ENCODE measurements at places on chromosomes 7 and 10.

- no peak for DNase-seq
These were observed 326.9 kb downstream of the GPAM start for GRCh38 chr10:111856631-111857030.

DNA sequence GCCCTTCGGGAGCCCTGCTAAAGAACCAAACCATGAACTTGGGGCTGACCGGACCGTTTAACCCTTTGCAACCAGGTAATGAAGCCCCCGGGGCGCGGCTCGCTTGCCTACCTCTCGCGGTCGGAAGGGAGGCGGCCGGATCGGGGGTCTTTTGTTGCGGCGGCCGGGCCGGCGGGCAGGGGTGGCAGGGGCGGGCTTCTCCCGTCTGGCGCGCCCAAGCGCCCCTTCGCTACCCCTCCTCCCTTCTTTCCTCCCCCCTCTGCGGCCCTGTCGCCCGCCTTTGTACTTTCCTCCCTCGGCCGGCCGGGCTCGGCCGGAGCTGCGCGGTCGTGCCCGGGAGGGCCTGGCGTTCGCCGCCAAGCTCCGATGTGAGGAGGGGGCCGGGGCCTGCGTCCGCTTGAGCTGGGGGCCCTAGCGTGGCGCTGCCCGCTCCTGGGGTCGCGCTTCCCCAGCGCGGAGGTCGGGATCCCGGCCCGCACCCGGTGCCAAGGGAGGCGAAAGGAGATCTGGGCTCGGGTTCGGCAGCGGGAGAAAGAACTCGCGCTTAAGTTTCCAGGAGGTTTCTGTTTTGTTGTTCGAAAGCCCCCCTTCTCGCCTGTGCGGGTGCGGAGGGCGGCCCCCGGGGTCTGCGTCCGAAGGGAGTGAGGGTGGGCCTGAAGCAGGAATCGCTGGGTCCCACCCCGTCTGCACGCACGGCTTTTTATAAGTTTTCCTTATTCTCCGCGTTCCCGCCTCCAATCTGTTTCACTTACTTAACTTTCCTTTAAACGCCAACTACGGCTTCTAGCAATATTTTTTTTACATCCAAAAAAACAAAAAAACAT lies 436.8 kb upstream of the GALNT17 start:
- no peak for DNase-seq

DNA sequence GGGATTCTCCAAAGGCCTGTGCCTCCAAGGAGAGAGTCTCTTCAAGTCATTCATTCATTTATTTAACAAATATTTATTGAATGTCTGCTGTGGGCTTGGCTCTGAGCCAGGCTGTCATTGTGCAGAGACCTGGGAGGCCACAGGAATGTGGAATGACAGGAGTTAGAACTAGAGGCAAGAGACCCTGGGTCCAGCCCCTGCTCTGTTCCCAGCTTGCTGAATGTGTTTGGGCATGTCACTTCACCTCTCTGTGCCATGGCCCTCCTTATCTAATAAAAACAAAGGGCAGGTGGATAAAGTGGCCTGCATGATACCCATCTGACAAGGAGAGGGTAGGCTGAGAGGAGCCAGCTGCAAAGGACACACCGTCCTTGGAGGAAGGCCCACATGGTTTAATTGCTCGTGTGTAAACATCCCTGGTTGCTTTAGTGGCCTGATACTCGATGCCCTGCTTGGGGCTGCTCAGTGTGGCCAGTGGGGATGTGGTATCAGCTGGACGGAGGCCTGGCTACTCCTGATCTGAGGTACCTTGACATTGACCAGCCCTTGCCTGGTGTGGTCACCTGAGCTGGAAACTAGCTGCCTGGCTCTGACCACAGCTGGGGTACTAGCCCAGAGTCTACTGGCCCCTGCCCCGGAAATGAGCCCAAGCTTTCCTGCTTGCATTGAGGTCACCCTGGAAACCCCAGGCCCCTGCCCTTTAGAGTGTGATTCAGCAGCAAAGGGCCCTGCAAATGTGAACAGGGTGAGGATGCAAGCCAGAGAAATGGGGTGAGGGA lies 116.2 kb downstream of the CDH23 start:
- DNase-seq = no peak

- DNase-seq = no peak
These were observed 190.7 kb downstream of the C7orf25 start for GRCh38 chr7:42720991-42721796.
